Activated naive CD4-positive, alpha-beta T cell treated with anti-CD3 and anti-CD28 coated beads, Interleukin-2, amount 50 U/mL, for 16 hours (primary cell): ENCODE measurements at places on chromosomes 1 and 21.

DNA sequence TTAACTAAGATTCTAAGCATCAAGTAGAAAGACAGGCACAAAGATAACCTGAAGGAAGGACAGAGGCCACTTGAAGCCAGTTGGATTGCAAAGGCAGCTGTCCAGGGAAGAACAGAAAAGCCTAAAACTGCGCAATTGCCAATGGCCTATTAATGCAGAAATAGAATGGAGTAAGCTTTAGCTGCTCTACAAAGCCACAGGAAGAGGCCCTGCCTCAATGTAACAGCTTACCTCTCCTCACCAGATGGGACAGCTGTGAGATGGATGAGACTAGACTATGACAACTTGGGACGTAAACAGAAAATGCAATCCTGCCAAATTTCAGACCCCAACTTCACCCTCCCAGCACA is 176.5 kb downstream of the EIF4G3 start:
- DNase-seq: no peak

DNA sequence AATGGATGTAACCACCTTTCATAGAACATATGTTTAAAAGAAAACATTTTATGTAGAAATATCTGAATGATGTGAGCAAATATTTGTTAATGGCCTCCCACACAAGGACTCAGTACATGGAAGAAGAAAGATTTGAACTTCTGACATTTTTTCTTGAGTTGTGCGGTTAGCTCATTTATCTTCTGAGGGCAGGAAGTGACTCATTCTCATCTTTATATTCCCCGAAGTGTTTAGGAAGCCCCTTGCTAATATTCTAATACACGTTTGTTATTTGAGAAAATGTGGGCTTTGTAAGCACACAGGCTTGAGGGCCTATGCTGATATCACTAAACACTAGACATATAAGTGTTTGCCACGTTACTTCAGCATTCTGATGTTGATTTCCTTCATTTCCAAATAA is 392.5 kb upstream of the PTBP2 start:
- DNase-seq: no peak

DNA sequence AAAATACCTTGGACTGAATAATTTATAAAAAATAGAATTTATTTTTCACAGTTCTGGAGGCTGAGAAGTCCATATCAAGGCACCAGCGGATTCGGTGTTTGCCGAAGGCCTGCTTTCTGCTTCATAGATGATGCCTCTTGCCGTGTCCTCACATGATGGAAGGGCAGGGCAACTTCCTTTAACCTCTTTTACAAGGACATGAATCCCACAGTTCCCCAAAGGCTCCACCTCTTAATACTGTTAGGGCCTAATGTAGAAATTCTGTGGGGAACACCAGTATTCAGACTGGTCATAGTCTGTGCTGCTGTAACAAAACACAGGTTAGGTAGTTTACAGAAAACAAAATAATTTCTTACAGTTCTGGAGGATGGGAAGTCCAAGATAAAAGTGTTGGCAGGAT is 25.9 kb downstream of the DYRK1A start:
- DNase-seq: no peak

GRCh38 chr1:185594786-185595410 is 139.3 kb upstream of the HMCN1 start:
- no peak for DNase-seq

DNA sequence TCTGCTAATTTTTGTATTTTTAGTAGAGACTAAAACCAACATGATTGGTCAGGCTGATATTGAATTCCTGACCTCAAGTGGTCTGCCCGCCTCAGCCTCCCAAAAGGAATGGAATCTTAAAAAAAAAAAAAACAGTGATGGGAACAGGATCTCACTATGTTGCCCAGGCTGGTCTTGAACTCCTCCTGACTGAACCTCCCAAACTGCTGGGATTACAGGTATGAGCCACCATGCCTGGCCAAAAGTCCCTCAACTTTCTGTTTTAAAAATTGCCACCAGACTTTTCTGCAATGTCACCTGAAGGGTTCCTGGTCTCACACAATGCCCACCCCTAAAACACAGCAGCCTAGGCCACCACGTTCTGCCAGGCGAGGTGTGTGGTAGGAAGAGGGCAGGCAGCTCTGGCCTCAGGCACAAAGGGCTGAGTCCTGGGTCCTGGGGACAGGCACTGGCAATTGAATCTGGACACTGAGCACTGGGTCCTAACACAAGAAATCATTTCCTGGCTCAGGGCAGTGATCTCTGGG is 21.2 kb upstream of the THRAP3 start:
- no peak for DNase-seq
